Right cardiac atrium (tissue), 5 donors: ENCODE measurements at places on chromosomes 11 and 22. TPM values are rescaled to one million over a fixed set of nuclear protein-coding genes. Genes with fewer than 3 reads are reported as not detected.
A peak's percentile ranks its signal among the peaks of the same experiment; 100 is the strongest.

GRCh38 chr11:104633226-104633625, 265.0 kb downstream of the CASP12 start:
- DNase-seq, result no peak

GRCh38 chr11:130513132-130513531, 64.7 kb downstream of the ADAMTS15 start:
- peak; percentile 86 for DNase-seq

DNA sequence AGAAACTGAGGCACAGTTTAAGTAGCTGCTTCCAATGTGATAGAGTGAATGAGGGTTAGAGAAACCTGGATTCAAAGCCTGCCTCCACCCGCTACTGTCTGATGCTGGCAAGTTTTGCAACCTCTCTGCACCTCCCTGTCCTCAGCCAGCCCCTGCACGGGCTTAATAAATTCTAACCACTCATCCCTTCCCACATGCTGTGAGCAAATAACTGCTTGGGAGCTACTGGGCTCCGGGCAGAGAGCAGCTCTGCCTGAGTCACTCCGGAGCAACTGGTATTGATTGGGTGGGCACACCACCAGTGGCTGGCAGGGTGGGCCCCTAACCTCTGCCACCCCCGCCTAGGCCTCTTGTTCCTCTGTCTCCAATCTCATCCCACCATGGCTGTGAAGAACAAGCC, 104.3 kb upstream of the SYT13 start:
- DNase-seq, result no peak

DNA sequence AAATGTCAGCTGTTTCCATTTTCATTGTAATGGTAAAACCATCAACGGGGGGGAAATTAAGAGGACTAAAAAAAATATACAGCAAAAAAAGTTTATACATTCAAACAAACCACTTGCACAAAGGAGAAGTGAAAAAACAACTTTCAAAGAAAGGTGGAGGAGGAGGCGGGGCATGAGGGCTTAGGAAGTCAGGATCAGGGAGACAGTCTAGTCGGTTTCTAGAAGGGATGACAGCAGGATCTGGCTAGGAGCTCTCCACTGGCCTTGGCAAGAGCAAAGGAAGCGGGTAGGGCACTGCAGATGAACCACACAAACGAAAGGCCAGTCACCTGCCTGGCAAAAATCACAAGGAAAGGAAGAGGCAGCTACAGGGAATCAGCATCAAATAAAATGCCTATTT, 31.0 kb downstream of the NAP1L4 start:
- no peak for DNase-seq

DNA sequence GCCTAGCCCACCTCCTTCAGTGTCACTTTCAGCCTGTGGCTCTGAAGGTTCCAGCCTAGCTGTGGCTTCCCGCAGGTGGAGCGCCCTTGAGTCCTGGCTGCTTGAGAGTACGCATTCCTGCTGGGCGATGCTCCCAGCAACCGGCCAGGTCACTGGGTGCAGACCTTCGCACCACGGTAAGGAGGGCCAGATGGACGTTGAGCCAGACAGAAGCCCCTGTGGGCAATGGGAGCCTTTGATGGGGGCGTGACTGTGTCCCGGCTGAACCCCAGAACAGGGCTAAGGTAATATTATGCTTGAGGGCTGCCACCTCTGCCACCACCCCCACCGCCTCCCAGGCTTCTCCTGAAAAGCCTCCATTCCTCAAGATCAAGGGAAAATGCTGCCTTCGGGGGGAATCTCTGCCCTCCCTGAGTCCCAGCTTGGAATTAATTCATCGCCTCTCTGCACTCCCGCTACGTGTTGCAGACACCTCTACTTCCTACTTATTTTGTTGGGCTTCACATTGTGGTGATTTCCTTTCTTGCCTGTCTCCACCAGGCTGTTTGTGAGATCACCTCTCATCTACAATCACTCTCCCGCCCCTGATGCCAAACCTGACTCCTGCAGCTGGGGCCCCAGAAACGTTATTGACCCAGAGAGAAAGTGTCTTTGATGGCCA, 144.9 kb upstream of the NECTIN1 start:
- no peak for DNase-seq

GRCh38 chr11:105907319-105907718, 114.7 kb downstream of the MSANTD4 start:
- DNase-seq, result no peak

DNA sequence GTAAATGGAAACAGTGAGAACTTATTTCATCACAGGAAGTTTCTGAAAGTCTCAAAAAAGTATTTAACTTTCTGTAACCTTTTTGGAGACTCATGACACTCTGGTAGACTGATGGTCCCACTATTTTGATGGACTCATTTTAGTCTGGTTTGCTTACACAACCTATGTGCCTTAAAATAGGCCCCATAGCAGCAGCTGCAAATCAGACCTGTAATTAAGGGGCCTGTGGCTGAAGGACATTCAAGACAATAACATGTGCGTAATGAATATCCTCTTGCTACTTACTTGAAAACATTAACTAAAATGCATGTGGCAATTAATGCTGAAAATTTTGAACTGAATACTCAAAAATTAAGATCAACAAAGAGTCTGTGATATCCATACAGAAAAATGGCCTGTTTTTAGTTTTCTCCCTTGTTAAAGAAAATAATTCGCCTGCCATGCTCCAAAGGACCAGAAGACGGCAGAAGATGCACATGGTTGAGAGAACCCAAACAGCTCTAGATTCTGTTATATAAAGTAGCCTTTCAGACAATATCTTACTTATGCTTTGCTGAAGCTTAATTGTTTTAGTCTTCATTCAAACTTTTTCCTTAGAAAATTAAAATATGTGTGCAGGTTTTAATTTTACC, 568.5 kb downstream of the KCNA4 start:
- DNase-seq, result peak; percentile 9

GRCh38 chr11:813456-814096, 3.8 kb downstream of the RPLP2 start:
- no peak for DNase-seq

- no peak for DNase-seq
Observed at GRCh38 chr11:16403448-16403803, 47.1 kb upstream of the SOX6 start.

GRCh38 chr11:78192911-78193351, 4.2 kb downstream of the USP35 start:
- no peak for DNase-seq

DNA sequence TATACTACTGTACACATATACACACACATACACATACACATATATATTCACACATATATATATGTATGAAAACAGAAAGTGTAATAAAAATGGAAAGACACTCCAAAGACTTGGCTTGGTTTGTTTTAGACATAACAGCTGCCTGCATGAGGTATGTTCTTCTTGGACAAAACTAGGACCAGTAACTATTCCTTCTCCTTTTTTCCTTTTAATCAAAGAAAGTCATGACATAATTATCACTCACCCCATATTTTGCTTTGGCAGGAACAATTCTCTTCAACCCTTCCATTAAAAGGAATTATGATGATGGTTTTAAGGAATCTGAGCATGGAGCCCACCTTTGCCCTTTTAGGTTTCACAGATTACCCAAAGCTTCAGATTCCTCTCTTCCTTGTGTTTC, at the start of gene OR5D14:
TSS of gene OR5D14 (plus strand) at position 301 of the 400 bp plus-strand sequence. CDS start at position 301, 0 bp downstream.
- no peak for DNase-seq

- peak; percentile 5 for DNase-seq
Observed at GRCh38 chr22:20002636-20003035, 14.0 kb downstream of the ARVCF start.

DNA sequence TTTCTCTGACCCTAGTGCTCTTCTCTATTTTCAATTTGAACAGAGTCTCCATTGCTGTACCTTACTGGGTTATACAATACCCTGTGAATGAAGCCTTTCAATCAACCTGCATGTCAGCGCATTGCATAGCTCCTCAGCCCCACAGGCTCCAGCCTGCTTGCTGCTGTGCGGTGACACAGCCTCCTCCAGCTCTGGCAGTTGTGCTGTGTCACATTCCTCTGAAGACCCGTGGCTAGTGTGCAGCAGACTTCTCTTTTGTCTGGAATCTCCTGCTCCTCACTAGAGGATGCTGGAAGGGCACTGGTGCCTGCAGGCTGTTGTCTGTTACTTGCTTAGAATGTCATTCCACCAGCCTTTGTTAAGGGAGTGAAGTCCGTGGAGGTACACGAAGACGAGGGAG, 390.1 kb upstream of the B3GAT1 start:
- no peak for DNase-seq

DNA sequence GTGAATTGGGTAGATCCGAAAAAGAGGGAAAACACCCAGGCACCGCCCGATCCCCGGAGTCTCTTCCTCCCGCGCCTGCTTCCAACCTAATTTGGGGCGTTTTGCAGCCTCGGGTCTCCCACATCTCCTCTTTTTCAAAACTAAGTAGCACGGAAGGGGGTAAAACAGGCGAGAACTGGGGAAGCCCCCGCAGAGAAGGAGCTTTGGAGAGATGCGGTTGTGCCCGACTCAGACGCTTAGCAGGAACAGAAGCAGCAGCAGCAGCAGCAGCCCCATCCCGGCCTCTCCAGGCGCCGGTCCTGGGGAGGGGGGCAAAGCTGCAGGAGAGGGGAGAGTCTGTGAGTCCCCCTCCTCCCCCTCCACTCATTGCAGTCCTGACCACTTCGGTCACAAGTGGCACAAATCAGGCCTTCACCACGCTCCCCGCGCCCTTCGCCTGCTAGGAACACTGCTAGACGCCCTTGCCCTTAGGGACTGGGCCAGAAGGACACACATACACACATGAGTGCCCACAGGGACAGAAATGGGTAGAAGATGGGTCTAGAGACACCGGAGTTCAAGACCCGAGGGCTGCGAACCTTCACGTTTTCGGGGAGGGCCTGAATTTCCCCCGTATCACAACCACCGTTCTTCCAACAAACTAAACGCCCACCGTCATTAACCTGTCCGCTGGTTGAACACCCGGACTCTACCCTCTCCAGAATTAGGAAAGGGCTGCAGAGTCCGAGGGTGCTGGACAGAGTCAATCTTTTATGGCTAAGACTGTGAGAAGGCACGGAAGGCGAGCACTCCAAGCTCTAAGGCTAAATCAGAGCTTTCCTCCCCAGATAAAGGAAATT, 98.3 kb upstream of the HSD17B12 start:
- no peak for DNase-seq

- no peak for DNase-seq
Observed at GRCh38 chr11:114077482-114078305, 18.2 kb downstream of the ZBTB16 start.

GRCh38 chr22:19438298-19438697, 6.0 kb downstream of the MRPL40 start:
- no peak for DNase-seq

DNA sequence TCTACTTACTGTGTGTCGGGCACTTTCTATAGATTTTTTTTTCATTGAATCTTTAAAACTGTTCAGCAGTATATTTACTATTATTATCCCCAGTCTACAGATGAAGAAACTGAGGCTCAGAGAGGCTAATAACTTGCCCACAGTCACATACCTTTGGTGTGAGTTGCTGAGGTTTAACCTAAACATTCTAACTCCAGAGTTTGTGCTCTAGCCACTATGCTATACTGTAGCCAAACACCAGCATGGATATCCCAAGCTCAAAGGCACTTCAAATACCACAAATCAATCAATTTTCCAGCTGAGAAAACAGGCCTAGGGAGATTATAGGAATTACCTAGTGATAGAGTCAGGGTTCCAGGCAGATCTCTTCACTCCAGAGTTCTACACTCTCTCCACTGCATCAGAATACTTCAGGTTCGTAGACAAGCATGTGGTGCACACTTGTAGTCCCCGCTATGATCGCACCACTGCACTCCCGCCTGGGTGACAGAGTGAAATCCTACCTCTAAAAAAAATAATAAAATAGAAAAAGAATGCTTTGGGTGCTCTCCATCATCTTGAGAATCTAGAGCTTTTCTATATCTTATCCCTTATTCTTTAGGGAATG, 20.4 kb upstream of the UPB1 start:
- no peak for DNase-seq

GRCh38 chr22:38700789-38701628, at the start of gene JOSD1:
JOSD1 (minus strand) TSS chr22:38700943; CDS start chr22:38699987, 956 bp downstream.
- DNase-seq, result peak; percentile 97

GRCh38 chr11:61487342-61488025, 21.1 kb upstream of the LRRC10B start:
- no peak for DNase-seq

GRCh38 chr11:82270870-82271269, 462.8 kb downstream of the FAM181B start:
- no peak for DNase-seq

- DNase-seq, result no peak
Observed at GRCh38 chr11:95599959-95600586, 189.5 kb downstream of the FAM76B start.

- no peak for DNase-seq
Observed at GRCh38 chr11:126793596-126793995, 207.0 kb downstream of the KIRREL3 start.

DNA sequence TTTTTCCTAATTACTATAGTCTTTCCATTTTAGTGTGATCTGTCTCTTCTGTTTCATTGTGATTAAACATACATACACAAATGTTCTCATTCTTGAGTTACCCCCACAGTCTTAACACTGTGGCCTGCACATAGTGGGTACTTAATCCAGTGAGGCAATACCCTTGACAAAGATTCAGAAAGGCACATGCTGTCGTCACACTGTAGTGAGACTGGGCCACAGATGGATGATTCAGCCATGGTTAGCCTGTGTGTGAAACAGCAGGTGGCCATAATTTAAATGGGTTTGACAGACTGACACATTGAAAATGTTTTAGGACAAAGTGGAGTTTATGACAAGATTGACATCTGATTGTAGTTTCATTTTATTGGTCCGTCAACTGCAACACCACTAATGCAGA, 313.1 kb downstream of the C11orf87 start:
- DNase-seq, result no peak

DNA sequence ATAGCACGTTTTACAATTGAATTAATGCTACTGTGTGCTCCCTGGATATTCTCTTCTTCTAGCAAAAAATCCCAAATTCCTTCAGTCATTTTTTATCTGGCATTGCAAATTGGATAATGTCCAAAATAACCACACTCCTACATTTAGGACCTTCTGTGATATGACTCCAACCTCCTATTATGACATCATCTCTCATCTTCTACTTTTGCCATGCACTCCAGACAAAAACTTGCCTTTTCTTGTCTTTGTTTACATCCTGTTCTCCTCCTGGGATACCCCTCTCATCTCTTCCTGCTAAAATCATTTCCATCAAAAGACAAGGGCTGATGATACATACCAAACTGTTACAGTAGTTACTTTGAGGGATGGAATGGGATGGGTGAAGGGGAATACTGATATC, 20.6 kb upstream of the TMEM218 start:
- DNase-seq, result no peak

The CTTN gene
- 117 TPM for total RNA-seq

The TMEM191C gene
- total RNA-seq, result not detected

The OR52J3 gene
- not detected for total RNA-seq

The DUSP8 gene
- 11.1 TPM for total RNA-seq

The SLC17A6 gene
- not detected for total RNA-seq

The CDC45 gene
- total RNA-seq, result not detected

The MRGPRE gene
- 0.28 TPM for total RNA-seq

The BAIAP2L2 gene
- total RNA-seq, result not detected

The SLC37A2 gene
- 4.5 TPM for total RNA-seq

The SHISA8 gene
- 2.8 TPM for total RNA-seq

The PRMT3 gene
- total RNA-seq, result 16.3 TPM

The NTM gene
- 114 TPM for total RNA-seq

The MIAT gene
- total RNA-seq, result 1.5 TPM

The QSER1 gene
- total RNA-seq, result 18.4 TPM
